ENCODE measurements at places on chromosomes 4 and X. TPM values are rescaled to one million over a fixed set of nuclear protein-coding genes. Genes with fewer than 3 reads are reported as not detected.
A peak's percentile ranks its signal among the peaks of the same experiment; 100 is the strongest.

DNA sequence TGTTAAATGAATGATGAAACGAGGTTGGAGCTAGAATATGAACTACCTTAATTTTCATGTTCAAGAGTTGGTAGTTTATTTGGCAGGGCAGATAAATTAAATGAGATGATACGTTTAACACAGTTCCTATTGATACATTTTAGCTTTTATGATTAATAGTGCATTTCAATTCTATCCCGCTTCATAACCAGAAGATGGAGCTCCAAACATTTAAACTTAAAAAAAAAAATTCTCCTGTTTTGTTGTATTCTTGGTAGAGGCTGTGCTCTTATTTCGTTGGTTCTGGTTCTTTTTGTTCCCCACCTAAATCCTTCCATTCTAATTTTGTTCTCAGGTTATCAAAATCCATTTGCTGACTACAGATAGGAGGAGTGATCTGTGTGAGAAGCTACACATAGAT is 71.8 kb upstream of the PTPN13 start:
- DNase-seq = no peak

DNA sequence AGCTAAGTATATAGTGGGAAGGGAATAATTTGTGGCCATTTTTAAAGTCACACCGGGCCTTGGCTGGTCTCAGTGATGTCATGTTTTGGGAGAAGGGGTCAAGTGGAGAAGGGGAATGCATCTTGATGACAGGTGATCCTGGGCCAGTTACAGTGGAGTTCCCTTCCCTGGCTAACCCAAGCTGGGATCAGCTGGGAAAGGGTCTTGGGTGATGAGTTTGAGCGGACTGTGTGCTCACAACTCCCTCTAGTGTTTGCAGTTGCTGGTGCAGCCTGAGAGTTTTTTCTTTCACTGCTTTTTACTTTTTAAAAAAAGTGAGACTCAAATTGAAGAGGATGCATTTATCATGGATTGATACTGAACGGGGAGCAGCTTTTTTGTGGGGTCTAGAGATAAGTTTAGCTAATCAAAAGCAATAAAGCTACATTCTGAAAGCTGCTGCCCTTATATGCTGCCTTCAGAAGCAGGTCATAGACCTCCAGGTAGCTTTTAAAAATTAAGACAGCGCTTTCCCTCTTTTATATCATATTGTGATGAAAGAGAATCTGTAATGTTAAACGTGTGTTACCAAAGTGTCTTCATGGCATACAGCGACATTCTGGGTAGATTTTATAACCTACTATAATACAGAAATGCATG is 164.7 kb downstream of the DCLK2 start:
- peak; percentile 73 for DNase-seq

GRCh38 chrX:8971116-8971515 is 62.8 kb downstream of the FAM9B start:
- peak; percentile 57 for DNase-seq

The ADGRG4 gene
- total RNA-seq = not detected

The RAB40A gene
- total RNA-seq = 0.05 TPM

DNA sequence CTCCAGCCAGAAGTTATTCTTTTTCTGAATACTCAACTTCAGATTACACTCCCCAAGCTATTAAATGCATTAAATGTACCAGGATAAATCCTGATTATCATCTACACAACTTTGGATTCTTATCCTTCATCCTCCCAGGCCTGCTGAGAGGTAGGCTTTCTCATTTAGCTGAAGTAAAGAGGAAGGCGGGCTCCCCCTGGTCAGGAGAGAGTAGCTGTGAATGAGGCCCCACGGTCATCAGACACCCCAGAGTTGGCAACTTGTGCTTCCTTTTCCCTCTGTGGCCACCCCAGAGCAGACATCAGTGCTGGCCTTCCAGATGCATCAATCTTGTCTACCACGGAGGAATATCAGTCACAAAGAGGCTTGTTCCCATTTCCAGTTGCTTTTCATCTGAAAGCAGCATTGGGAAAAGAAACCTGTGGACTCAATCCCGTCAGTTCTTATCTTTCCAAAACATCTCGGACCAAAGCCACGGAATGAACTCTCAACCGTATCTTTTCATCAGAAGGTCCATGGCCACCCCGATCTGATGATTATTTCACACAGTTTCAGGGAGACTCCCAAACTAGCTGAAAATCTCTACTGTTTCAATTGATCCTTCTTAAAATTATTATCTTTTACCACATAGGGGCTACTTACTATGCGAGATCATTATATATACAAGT is 79.2 kb downstream of the FBXO8 start:
- no peak for DNase-seq

The TLR10 gene
- not detected for total RNA-seq

The CENPVL2 gene
- not detected for total RNA-seq

DNA sequence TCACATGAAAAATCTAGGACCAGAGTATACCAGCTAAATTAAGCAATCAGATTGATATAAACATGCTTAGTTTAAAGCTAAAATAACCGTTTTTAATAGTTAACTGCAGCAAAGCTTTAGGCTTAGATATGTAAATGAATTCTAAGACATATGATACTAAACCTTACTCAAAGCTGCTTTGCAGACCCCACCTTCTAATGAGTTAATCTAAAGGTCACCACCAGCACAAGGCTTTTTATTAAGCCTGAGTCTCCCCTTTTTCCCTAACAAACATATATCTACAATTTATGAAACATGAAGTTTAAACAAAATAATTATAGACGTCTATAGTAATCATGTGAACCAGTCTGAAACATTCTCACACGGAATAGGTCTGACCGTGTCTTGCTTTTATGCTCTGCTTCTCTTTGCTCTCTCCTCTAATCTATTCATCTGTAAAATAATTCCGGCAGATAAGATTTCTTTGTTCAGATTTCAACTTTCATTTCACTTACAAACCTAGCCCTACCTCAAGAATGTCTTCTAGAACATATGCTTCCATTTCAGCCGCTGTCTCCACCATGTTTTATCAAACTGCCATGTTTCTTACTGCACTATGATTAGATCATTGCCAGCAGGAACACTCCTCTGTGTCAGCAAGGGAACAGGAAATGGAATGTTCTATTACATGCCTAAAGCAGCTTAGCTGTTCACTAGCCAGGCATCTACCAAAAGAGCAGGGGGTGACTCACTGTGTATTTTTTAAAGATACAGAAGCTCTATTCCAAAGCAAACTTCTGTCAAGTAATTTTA is 35.9 kb downstream of the ANKRD17 start:
- DNase-seq = peak; percentile 96

DNA sequence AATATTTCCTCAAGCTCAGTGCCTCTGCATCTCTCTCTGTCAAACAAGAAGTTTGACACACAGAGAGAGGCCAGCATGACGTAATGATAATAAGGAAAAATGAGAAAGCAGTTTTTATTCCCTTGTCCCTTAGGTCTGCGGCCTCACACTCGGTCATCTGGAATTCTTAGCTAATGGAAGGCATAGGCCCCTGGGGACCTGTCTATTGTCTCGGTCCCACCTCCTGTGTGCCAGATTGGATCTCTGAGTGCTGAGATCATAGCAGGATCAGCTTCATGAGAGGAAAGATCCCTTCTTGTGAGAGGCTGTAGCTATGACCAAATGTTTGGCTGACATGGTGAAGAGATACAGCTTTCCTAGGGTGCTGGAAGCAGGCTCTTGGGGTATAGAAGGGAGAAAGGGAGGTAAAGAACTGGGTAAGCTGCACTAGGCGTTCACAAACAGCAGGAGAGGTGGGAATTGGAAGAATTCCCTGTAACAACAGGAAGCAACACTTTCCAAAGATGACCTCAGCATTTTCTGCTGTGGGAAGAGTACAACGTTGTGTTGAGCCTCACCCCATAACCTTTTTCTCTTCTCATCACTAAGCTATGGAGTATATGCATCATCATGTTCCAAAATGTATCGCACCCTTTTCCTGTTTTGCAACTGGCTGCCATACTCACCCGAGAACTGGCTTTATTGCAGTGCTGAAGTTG is 20.2 kb downstream of the TMEM31 start:
- peak; percentile 75 for DNase-seq

GRCh38 chr4:76980261-76980660 is 30.7 kb downstream of the SEPTIN11 start:
- peak; percentile 21 for DNase-seq

The TLL1 gene
- 32.7 TPM for total RNA-seq

GRCh38 chr4:17427991-17428390 is 83.9 kb downstream of the QDPR start:
- DNase-seq = no peak

DNA sequence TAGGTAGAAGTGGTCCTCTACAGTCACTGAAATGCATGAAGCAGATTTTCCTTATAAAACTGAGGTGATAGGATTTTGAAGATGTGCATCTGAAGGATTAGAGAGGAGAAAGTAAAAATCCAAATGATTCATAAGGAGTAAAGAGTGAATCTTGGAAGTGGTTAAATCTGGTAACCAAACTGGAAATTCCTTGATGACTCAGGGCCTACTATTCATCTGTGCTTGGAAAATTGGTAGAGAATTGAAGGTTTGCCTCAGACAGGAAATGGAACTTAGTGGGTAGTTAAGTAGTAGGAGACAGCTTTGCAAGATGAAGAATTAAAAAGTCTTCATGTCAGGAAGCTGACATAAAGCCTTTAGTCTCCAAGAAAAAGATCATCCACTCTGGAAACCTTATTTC is 368.9 kb upstream of the CTSO start:
- no peak for DNase-seq

The UCP1 gene
- not detected for total RNA-seq

The TMEM35A gene
- total RNA-seq = 0.85 TPM

DNA sequence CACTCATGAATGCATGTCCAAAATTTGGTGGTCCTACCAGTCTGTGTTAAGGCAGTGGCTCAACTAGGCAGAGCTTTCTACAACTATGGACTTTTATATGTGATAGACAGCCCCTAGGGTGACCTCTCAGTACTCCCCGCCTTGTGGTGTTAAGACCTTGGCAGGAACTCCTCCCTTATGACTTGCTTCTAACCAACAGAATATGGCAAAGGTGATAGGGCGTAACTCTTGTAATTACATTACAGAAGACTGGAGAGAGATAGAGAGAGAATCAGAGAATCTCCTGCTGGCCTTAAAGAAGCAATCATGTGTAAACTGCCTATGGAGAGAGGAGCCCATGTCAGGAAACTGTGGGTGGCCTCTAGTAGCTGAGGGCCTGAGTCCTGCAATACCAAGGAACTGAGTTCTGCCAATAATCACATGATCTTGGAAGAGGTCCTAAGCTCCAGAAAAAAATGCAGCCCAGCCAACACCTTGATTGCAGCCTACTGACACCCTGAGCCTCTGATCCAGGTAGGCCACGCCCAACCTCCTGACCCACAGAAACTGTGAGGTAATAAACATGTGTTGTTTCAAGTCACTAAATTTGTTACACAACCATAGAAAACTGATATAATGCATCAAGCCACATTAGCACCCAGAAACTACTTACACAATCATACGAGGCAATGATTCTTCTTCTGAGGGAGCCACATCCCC is 68.9 kb downstream of the INPP4B start:
- DNase-seq = no peak

GRCh38 chrX:39017077-39017476 is 215.8 kb downstream of the MID1IP1 start:
- no peak for DNase-seq

The SHROOM3 gene
- 0.51 TPM for total RNA-seq

- no peak for DNase-seq
Measured at GRCh38 chr4:7209699-7210098, 17.4 kb downstream of the SORCS2 start.

- DNase-seq = no peak
Measured at GRCh38 chrX:85108165-85108564, 104.5 kb downstream of the APOOL start.

- DNase-seq = no peak
Measured at GRCh38 chrX:96835660-96836289, 47.9 kb upstream of the RPA4 start.

The AVPR2 gene
- 4.7 TPM for total RNA-seq

GRCh38 chrX:2902841-2903240 is 26.3 kb downstream of the ARSD start:
- DNase-seq = no peak

The RAB40AL gene
- 0.14 TPM for total RNA-seq

DNA sequence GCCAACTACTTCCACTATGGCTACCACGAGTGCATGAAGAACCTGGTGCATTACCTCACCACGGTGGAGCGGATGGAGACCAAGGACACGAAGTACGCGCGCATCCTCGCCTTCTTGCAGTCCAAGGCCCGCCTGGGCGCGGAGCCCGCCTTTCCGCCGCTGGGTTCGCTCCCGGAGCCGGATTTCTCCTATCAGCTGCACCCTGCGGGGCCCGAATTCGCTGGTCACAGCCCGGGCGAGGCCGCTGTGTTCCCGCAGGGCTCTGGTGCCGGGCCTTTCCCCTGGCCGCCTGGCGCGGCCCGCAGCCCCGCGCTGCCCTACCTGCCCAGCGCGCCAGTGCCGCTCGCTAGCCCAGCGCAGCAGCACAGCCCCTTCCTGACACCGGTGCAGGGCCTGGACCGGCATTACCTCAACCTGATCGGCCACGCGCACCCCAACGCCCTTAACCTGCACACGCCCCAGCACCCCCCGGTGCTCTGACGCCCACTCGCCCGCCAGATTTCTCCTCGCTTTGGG is 2.1 kb downstream of the HELT start:
- no peak for DNase-seq

DNA sequence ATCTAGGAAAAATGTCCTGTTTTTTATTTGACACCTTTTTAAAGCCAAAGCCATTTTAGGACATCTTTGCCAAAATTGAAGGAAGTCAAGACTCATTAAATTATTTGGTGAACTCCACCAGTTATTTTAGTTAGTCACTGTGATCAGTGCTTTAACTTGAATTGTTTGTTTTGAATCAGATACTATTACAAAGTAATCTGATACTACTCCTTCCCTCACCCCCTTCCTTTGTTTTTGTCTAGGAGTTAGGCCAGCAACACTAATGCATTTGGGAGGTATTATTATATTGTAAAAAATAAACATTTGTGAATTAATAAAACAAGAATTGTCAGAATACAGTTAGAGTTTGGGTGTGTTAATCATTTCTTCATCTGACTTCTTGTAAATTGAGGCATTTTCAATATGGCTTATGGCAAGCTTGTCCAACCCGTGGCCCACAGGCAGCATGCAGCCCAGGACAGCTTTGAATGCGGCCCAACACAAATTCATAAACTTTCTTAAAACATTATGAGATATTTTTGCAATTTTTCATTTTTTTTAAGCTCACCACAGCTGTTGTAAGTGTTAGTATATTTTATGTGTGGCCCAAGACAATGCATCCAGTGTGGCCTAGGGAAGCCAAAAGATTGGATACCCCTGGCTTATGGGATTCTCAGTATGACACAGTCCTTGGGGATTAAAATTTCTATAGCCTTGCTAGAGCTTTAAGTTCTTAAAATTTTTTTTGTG is 182.2 kb downstream of the BMPR1B start:
- DNase-seq = no peak

GRCh38 chr4:19562456-19562855 is 689.2 kb upstream of the SLIT2 start:
- DNase-seq = no peak

The CASP6 gene
- total RNA-seq = 71.5 TPM

DNA sequence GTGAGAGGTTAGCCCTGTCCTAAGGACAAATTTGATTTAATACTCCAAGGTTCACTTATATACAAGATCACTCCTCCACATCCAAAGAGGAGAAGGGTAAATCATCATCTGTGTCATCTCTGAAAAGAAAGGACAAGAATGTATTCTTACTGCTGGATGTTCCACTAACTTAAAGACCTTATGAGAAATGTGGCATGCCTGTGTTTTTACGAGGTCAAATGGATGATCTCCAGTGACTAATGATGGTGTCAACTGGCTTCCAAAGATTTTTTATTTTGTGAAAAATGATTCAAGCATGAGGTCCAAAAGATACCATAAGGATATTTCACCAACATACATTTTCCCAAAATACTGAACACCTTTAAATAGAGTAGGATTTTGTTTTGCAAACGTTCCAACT is 143.4 kb downstream of the PTCHD1 start:
- DNase-seq = no peak

The TMPRSS11F gene
- not detected for total RNA-seq

- no peak for DNase-seq
Measured at GRCh38 chrX:18016941-18017340, 155.8 kb upstream of the RAI2 start.
